ENCODE measurements at places on chromosomes 12 and 14. TPM values are rescaled to one million over a fixed set of nuclear protein-coding genes. Genes with fewer than 3 reads are reported as not detected.

- no peaks in the 10 kb centered on the region for H3K36me3 ChIP-seq
- H3K4me1 ChIP-seq: no peaks in the 10 kb centered on the region
- no peak for DNase-seq
- H3K4me3 ChIP-seq: no peak overlapping the region
Measured at GRCh38 chr14:100610511-100611217, 23.4 kb upstream of the BEGAIN start.

GRCh38 chr14:65840118-65840751 is 427.7 kb downstream of the FUT8 start:
- H3K36me3 ChIP-seq: no peaks in the 10 kb centered on the region
- no peak overlapping the region for H3K4me3 ChIP-seq
- peaks cover 5% of the 10 kb centered on the region for H3K4me1 ChIP-seq
- H3K27ac ChIP-seq: no peak overlapping the region
- peaks cover 35% of the 10 kb centered on the region for H3K27me3 ChIP-seq
- DNase-seq: peak; percentile 19

DNA sequence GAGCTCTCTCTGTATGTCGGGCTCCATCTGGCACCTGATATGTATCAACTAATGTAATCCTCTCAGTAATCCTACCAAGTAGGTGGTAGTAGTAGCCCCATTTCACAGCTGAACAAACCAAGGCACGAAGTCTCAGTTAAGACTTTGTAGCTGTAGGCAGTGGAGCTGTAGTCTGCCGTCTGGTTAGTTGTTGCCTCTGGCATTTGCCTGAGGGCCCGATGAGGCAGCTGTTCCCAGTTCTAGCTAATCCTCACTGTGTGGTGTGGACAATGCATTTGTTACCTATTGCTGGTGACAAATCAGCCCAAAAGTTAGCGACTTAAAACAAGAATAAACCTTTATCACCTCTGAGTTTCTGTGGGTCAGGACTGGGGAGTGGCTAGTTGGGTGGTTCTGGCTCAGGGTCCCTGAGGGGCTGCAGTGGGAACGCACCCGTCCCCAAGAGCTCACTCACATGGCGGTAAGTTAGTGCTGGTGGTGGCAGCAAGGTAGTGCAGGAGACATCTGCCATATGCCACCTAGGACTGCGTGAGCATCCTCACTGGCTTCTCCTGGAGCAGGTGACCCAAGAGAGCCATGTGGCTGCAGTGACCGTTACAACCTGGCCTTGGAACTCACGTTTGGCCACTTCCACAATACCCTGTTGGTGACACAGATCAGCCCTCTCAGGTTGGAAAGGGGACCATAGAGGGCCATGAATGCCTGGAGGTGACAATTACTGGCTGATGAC is 5.6 kb downstream of the AACS start:
- peaks cover 12% of the 10 kb centered on the region for H3K36me3 ChIP-seq
- no peak for DNase-seq
- peaks cover 46% of the 10 kb centered on the region for H3K4me1 ChIP-seq
- H3K27ac ChIP-seq: peak overlapping the region; percentile 83

DNA sequence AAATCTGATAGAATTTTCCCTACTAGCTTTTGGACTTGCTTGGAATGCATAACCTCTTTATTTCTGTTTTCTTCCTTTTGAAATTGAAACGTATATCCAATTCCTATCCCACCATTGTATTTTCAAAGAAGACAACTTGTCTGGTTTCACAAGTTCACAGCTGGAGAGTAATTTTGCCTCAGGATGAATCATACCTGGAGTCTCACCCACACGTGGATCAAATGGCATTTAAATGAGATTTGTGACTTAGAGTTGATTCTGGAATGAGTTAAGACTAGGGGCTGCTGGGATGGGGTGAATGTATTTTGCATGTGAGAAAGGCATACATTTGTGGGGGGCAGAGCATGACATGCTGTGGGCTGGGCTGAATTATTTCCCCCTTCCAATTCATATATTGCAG is 516.5 kb upstream of the MGAT4C start:
- no peaks in the 10 kb centered on the region for H3K36me3 ChIP-seq
- H3K4me3 ChIP-seq: no peak overlapping the region
- no peaks in the 10 kb centered on the region for H3K27me3 ChIP-seq
- no peaks in the 10 kb centered on the region for H3K4me1 ChIP-seq
- no peak for DNase-seq

DNA sequence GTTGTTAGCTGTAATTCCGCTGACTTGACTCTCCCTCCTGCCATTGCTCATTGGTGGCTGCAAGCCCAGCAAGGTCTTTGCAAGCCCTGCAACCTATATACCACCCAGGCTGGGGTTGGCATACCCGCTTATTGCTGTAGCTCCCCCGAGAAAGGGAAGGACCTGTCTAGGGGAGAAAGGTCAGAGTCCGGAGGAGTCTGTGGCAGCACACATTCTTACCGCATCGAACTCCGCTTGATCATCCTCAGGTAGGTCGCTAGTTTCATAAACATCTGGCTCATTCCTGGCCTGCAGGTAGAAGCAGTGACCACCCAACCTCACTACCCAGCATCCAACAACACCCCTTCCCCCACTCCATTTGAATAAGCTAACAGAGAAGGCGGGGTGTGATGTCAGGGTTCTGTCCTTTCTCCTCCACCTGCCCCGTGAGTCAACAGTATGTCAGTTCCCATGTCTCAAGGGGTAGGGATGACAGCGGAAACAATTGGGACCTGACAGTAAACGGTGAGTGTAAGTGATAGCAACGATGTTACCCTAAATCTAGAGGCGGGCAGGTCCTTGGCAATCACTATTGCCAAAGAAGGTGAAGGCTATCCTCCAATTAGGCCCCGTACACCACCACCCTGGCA is 1.1 kb downstream of the DCTN2 start:
- peaks cover 13% of the 10 kb centered on the region for H3K36me3 ChIP-seq
- peak overlapping the region; percentile 78 for H3K27ac ChIP-seq
- DNase-seq: no peak
- peak overlapping the region; percentile 99 for H3K4me3 ChIP-seq
- peaks cover 13% of the 10 kb centered on the region for H3K4me1 ChIP-seq
- peaks cover 27% of the 10 kb centered on the region for H3K27me3 ChIP-seq

- H3K4me3 ChIP-seq: no peak overlapping the region
- no peaks in the 10 kb centered on the region for H3K27me3 ChIP-seq
- DNase-seq: no peak
- H3K36me3 ChIP-seq: peaks cover 7% of the 10 kb centered on the region
- H3K27ac ChIP-seq: no peak overlapping the region
Measured at GRCh38 chr14:102828151-102828550, 50.9 kb downstream of the TRAF3 start.

DNA sequence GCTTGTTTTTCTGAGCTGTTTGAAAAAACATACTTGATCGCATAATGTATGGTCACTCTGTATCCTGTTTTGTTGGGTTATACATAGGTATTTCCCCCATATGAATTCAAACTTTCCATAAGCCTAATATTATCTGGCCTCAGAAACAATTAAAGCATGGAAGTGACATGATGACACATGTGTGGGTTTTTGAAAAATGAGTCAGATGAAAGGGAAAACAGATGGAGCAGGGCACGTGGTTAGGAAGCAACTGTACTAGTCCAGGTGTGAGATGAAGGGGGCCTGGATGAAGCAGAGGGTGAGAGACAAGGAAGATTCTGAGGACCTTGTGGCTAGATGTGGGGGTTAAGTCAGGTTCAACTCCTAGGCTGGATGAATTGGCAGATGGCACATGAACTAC is 92.7 kb upstream of the DNM1L start:
- peaks cover 7% of the 10 kb centered on the region for H3K4me1 ChIP-seq
- peak overlapping the region; percentile 42 for H3K27ac ChIP-seq
- peak; percentile 61 for DNase-seq
- H3K27me3 ChIP-seq: no peaks in the 10 kb centered on the region
- no peak overlapping the region for H3K4me3 ChIP-seq

DNA sequence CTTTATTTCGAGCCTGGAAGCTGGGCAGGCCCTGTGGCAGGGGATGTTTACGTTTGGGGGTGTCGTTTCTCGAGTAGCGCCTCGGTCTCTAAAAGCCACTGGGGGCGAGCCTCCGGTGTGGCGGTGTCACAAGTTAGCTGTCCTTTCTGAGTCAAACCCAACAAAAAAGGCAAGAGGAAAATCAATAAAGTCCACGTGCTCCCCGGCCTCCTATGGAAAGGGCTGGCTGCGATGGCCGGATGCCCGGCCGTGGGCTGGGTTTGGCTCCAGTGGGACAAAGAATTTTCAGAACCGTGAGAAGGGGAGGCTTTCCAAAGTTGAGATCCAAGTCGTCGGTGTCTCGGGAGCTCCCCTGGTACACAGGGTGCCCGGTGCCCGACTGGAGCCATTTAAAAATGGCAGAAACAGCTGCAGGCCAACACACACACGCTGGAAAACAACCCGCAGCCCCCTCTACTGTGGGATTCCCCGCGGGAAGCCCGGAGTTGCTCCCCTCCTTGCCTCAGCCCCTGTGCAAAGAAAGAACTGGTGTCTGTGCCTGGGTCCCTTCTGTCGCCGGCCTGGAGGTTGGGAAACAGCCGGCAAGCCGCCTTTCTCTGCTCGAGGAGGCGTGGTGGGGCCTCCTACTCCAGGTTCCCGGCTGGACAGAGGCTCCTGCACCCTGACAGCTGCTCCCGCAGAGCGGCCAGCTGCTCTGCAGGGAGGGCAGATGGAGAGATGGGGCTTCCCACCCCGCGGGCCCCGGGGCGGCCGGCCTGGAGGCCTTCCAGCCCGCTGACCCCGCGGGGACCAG is 1.9 kb downstream of the BCL7A start:
- peak overlapping the region; percentile 97 for H3K27ac ChIP-seq
- peak; percentile 93 for DNase-seq
- no peaks in the 10 kb centered on the region for H3K36me3 ChIP-seq
- peaks cover 9% of the 10 kb centered on the region for H3K27me3 ChIP-seq

GRCh38 chr14:68292441-68293215 is 473.0 kb downstream of the RAD51B start:
- peak; percentile 85 for DNase-seq
- peaks cover 43% of the 10 kb centered on the region for H3K4me1 ChIP-seq

DNA sequence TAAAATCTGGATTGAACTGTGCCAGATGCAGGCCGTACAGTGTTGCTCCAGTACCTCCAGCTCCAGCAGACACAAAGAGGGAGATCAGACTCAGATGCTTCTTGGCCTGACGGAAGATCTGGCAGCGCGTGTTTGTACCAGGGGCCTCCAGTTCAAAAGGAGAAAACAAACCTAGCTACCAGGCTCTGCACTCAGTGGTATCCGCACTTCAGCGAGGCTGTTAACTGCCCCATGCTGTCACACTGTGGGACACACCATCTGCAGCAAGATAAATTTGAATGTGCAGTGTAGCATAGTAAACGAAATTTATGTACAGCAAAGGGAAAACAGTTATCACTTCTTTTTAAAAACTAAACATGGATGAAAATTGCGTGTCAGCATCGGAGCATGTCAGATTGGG is 5.1 kb downstream of the DYNC1H1 start:
- peaks cover 11% of the 10 kb centered on the region for H3K36me3 ChIP-seq
- H3K27me3 ChIP-seq: no peaks in the 10 kb centered on the region
- H3K4me3 ChIP-seq: no peak overlapping the region
- no peak for DNase-seq
- peaks cover 11% of the 10 kb centered on the region for H3K4me1 ChIP-seq

- no peak overlapping the region for H3K4me3 ChIP-seq
- DNase-seq: no peak
- H3K27ac ChIP-seq: no peak overlapping the region
- no peaks in the 10 kb centered on the region for H3K36me3 ChIP-seq
- no peaks in the 10 kb centered on the region for H3K27me3 ChIP-seq
- peaks cover 7% of the 10 kb centered on the region for H3K4me1 ChIP-seq
Measured at GRCh38 chr12:103677905-103678304, 90.8 kb downstream of the STAB2 start.

DNA sequence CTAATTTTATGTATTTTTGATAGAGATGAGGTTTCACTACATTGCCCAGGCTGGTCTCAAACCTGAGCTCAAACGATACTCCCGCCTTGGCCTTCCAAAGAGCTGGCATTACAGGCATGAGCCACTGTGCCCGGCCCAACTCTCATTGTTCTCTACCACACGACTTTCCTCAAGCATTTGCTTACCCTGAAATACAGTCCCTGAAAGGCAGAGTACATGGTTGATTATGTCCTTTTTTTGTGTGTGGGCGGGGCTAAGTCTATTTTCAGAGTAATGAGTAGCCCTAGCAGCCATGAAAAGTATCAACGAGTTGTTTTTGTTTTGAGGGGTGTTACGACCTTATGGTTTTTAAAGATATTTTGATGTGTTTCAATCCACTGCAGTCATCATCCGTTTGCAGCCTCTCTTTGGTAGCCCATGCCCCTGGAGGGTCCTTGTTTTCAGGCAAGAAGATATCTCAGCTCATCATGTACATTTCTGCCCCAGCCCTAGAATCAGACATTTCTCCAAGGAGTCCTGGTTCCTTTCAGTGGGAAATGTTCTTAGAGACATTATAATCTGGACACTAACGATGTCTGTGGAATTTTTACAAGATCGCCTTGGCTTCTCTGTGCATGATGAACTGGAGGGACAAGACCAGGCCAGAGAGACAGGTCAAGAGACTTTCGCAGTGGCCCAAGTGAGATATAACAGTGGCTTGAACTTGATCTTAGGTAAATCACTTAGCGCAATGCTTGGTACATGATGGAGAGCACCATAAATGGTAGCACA is 8.7 kb downstream of the ACACB start:
- H3K27me3 ChIP-seq: no peaks in the 10 kb centered on the region
- no peaks in the 10 kb centered on the region for H3K36me3 ChIP-seq
- no peak overlapping the region for H3K4me3 ChIP-seq
- DNase-seq: no peak
- no peak overlapping the region for H3K27ac ChIP-seq

- H3K36me3 ChIP-seq: peaks cover 35% of the 10 kb centered on the region
- no peaks in the 10 kb centered on the region for H3K27me3 ChIP-seq
- H3K4me3 ChIP-seq: no peak overlapping the region
- DNase-seq: no peak
- H3K4me1 ChIP-seq: peaks cover 2% of the 10 kb centered on the region
- H3K27ac ChIP-seq: no peak overlapping the region
Measured at GRCh38 chr14:70595443-70596185, 4.8 kb downstream of the MED6 start.

DNA sequence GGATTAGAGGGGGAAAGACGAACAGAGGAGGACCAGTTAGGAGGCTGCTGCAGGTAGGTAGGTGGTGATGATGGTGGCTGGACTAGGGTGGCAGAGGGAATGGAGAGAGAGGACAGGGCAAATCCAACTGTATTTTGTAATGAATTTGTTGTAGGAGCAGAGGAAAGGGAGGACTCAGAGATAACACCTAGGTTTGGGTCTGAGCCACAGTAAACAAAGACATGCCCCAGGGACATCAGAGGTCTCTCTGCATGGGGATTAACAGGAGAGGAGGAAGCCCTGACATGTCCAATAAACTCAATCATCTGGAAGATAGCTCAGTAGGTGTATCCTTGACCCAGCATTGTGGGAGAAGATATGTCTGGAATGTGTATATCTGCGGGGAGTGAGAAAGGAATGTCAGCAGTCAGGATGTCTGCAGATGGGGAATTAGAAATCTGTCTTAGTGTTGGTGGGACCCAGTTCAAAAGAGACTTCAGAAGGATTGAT is 4.7 kb upstream of the SLC48A1 start:
- peaks cover 5% of the 10 kb centered on the region for H3K27me3 ChIP-seq
- no peak overlapping the region for H3K4me3 ChIP-seq
- H3K36me3 ChIP-seq: no peaks in the 10 kb centered on the region
- no peak for DNase-seq

GRCh38 chr12:20800160-20800559 is 10.3 kb upstream of the SLCO1B3 start:
- H3K27me3 ChIP-seq: no peaks in the 10 kb centered on the region
- no peaks in the 10 kb centered on the region for H3K4me1 ChIP-seq
- DNase-seq: no peak
- H3K36me3 ChIP-seq: no peaks in the 10 kb centered on the region
- H3K27ac ChIP-seq: no peak overlapping the region

The OAS2 gene
- polyA plus RNA-seq: 2.1 TPM

The CLEC12A gene
- polyA plus RNA-seq: 0.95 TPM

The FAM186B gene
- polyA plus RNA-seq: 1.5 TPM

The CIDEB gene
- 11.8 TPM for polyA plus RNA-seq

The BHLHE41 gene
- polyA plus RNA-seq: 1.8 TPM

The CHMP4A gene
- 42.9 TPM for polyA plus RNA-seq

All from muscle of leg (tissue), 16 donors.